ENCODE measurements at places on chromosomes 6 and 20.

GRCh38 chr6:29850011-29850553 is 22.5 kb downstream of the HLA-G start:
- DNase-seq, result no peak

DNA sequence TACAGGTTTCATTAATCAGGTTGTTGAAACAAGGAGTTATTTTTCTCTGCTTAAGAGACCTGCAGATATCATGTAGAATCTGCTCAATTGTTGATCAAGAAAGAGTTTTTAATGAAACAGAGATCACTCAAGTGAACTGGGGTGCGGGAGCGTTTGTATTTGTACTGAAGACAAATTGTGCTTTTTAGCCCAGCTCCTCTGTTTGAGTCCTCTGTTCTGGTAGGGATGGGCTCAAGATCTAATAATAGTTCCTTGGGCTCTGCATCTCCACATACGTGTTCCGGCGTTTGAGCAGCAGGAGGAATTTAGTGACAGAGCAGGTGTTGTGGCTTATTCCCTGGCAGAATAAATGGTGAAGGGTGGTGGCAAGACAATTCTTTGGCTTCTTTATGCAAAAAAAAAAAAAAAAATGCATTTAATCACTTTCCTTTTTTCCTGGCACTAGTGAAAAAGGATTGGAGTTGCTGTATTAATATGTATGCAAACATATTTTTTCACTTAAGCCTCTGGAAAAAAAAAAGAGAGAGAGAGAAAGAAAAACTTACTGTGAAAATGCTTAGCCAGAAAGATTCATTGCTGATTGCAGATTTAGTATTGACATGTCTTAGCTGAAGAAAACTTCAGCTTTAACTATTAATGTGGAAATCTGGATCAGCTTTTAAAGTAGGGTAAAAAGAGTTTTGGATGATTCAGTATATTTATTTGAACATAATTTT is 4.0 kb downstream of the CITED2 start:
- peak; percentile 37 for DNase-seq

DNA sequence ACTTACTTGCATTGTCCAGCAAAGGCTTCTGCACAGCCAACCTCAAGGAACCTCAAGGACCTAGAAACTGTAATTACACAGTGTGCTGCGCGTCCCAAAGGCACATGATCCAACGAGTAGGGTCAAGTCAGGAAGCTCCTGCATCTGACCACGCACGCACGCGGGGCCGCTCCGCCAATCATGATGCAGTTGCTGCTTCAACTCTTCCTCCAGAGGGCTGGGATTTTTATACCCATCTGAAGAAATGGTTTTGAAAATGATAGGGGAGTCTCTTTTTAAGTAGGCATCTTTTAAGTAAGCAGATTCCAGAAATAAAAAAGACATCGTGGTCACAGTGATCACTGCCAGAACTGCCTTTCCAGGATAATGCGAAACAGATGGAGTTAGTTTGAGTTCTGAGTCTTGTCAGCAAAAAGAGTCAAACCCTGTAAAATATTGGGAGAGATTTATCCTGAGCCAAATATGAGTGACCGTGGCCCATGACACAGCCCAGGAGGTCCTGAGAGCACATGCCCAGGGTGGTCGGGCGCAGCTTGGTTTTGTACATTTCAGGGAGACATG is 34.0 kb downstream of the KIF25 start:
- DNase-seq, result no peak

DNA sequence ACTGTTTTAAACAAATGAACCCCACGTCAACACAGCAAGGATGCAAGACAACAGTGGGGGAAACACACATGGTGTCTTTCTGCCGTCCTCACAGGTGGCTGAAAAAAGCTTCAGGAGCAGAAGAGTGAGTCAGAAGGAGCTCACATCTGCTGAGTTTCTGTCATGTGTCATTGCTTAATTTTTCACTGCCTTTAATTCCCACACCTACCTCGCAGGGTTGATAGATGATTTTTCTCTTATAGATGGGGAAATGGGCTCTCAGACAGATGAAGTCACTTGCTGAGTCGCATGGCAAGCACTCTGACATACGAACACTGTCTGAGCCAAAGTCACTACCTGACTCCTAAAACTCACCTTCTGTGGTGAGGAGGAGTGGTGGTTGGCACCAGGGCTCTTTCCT is 28.3 kb upstream of the CARMIL1 start:
- peak; percentile 48 for DNase-seq

DNA sequence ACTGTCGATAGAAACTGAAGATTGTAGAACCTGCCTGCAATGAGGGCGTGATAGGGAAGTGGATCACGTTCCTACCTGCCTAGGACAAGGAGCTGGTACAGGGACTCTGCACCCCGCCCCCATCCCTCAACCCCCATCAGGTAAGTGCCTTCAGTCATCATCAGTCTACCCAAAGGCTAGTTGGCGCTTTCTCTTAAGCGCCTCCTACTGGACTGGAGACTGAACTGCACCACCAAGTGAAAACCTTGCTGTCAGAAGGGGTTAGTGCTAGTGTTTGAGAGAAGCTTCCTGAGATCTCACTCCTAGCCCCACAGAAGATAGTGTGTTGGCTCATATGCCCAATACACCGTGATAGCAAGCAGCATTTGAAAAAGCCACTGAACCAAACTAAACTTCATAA is 706.5 kb upstream of the MAN1A1 start:
- DNase-seq, result no peak
